CD4-positive, alpha-beta memory T cell (primary cell): ENCODE measurements at places on chromosomes 3 and 15.

DNA sequence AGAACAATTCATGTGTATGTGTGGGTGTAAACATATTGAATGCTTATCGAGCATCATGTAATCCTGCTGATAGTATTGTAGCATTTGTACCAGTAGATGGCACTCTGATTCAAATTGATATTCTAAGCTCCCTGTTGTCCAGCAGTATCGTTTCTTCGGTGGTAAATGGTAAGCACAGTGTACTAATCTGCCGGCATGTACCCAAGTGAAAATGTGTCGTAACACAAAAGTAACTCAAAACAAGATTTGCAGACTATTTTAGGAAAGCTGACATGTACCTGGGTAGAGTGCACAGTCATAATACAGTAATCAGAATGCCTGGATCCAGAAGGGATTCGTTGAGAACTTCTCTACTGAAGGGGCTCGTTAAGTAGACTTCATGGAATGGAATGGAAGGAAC is 31.7 kb upstream of the MNS1 start:
- DNase-seq = peak; percentile 24

DNA sequence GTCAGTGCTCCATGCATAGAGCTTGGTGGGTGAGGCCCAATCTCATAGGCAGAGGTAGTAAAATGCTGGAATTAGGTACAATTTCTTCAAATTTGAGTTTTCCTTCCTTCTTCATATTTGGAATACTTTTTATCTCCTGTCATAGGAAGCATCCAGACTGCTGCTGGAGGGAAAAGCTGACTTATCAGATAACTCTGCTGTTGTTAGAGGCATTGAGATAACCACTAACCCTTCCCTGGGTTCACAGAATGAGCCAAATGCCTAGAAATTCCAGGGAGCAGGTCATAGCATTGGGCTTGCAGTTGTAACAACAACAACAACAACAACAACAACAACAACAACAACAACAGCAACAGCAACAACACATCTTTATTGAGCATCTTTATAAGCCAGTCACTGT is 332.7 kb downstream of the PDCD6IP start:
- no peak for DNase-seq

GRCh38 chr3:186400026-186400425 is 38.0 kb upstream of the DGKG start:
- DNase-seq = no peak

GRCh38 chr3:47347217-47347801 is 33.5 kb upstream of the PTPN23 start:
- DNase-seq = no peak

GRCh38 chr3:56192001-56192400 is 276.3 kb downstream of the ERC2 start:
- DNase-seq = no peak

GRCh38 chr3:181715571-181716340 is 4.0 kb downstream of the SOX2 start:
- no peak for DNase-seq

- DNase-seq = no peak
These were observed 669.7 kb downstream of the ROBO1 start for GRCh38 chr3:79097964-79098660.

GRCh38 chr3:46228260-46229242 is 13.7 kb upstream of the CCR3 start:
- DNase-seq = no peak

DNA sequence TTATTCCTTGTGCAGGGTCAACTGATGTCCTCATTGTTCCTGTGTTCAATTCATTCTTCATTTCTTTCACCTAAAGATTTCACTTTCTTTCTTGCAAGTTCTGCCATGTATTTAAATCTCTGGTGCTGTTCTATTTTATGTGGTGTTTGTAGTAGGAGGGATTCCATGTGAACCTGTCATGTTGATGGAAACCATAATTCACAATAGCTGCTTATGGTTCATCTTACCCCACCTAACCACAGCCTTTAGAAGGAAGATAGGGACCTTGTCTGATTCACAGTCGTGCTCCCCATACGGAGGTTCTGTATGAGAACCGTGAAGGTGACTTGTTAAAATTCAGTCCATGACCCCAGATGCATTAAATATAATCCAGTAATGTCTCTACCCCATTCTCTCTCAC is 21.9 kb downstream of the SLCO2A1 start:
- DNase-seq = no peak

DNA sequence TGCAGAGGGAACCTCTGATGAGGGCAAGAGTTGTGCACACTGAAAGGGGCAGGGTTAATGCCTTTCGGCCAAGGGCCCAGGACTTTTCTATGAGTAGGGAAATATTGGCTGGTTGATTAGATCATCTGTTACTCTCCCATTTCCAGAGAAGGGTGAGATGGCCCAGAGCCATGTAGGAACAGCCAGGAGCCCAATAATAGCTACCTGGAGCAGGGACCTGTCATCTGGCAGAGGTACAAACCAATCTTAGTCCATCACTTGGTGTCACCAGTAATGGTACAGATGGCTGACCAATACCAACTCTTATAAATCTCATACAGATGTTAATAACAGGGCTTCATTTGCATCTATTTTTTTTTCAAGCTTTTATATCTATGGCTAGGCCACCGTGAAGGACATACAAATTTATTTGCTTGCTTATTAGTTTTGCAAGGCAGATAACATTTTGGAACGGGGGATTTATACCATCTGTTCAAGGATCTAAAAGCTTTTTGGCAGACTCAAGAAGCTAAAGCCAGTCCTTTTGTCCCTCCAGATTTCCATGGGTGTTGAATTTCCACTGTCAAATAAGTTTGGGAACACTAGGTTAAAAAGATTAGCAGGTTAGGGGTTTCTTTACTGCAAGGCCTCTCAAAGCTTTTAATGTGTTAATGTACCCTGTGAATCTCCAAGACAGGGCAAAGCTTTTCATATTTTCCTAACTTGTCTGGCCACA is 79.3 kb downstream of the TNIK start:
- no peak for DNase-seq

DNA sequence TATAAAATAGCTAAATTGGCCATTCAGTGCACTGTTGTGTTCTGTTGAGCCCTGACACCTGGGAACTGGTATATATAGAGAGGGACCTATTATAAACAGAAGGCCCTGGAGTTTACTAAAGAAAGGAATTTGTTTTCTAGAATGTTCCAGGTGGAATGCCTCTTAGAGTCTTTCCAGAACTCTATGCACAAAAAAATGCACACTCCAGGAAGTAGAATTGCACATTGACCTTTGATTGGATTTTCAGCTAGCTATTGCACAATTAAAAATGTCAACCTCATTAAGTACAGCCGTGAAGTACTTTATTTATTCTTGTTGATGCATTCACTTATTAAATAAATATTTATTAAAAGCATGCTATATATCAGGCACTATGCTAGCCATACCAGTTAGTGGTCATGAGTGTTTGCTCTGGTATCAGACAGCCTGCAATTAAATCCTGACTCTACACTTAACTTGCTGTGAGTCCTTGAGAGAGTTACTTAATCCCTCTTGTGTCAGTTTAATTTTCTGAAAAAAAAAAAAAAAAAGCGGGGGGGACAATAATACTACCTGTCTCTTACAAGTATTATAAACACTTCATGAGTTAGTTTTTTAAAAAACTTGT is 40.8 kb downstream of the NDUFB4 start:
- no peak for DNase-seq

DNA sequence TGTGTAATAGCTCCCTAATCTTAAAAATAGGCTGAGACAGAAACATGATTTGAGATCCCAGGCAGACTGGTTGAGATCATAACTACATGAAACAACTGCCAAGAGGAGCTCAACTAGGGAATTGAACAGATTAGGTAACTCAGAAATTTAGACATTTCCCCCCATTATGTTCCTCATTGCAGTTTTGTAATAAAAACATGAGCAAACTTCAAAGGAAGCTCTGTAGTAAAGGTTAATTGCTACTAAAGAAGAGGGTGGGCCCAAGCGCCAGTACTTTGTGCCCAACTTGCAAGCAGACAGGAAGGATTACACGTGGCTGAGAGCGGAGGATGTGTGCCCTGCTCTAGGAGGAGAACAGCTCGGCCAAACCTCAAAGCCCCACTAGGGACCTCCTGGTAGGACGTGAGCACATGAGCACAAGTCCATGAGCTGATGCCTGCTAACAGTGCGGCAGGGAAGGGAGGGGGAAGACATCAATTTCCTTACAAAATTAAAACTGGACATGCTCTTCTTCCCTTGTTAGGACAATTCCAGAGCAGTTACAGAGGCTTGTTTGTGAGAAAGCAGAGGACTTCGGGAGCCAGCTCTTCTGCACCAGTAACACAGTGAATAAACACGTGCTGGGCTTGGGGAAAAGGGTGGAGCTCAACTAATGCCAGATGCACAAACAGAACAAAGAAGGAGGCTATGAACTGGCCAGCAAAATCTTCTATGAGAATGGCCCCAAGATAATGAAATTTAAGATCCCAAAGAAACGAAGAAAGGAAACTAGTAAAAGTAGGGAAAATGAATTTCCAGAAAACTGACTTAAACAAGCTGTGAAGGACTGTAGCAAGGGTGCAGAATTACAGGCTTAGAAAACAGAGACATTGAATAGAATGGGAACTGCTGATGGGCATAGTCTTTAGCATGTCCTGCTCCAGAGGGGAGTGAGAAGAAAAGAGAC is 275.5 kb downstream of the MECOM start:
- no peak for DNase-seq

GRCh38 chr3:61371123-61371522 is 119.9 kb upstream of the FHIT start:
- peak; percentile 3 for DNase-seq

- no peak for DNase-seq
These were observed 5.5 kb downstream of the BMF start for GRCh38 chr15:40102897-40103858.

DNA sequence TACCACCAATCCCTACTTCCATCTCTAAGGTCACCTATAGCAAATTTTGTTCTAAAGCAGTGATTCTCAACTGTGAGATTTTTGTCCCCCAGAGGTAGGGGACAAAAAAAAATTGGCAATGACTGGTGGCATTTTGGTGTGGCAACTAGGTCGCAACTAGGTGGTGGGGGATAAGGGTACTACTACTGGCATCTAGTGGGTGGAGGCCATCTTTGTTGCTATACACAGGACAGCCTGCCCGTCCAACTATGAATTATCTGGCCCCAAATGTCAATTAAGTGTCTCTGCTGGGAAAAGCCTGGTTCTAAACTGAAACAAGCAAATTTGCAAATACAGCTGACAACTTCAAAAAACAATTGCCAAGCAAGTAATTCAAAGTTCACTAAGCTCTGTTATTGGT is 1.4 kb downstream of the MTMR10 start:
- DNase-seq = no peak

DNA sequence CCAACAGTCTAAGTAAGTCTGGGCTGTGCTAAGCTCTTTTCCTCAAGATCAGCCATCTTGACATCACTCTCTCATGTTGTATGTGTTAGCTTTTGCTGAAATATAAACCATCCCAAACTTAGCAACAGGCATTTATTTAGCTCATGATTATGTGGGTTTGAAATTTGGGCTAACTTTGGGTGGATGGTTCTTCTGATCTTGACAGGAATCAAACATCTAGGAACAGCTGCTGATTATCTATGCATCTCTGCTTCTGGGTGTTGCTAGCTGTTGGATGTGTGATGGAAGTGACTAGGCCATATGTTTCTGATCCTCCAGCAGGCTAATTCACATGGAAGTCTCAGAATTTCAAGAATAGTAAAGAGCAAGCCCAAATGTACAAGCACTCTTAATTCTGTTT is 615.2 kb upstream of the TGFBR2 start:
- DNase-seq = no peak

GRCh38 chr3:42667096-42667522 is 13.6 kb downstream of the ZBTB47 start:
- no peak for DNase-seq

DNA sequence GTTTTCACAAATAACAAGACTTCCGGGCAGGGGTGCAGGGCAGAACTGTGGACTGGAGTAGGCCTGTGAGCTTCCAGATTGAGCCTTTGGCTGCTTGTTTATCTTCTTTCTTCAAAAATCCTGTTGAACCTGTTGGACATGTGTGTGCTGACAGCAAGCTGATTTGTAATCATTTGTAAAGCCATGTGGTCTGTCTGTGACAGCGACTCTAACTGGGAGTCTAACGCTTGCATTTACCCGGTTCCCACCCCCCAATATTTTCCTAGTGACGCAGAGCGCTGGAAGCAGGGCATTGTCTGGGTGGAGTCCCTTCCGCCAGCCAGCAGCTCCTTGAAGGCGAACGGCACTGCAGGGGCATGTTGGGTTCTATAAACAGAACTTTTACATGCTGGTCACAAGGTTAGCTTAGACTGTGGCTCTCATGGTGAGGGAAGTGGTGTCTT is 85.7 kb upstream of the MYZAP start:
- no peak for DNase-seq

DNA sequence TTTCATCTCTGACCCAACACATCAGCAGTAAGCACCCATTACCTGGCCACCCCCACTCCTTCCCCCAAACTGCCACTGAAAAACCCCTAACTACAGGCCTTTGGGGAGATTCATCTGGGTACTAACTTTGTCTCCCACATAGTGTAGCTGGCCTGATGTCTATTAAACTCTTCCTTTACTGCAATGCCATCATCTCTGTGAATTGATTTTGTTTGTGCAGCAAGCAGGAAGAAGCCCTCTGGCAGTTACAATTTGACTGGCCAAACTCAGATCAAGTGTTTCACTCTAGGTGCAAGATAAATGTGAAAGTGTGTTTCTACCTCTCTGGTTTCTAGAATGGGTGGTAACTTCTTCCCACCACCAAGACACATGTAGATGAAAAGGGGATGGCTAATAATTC is 26.7 kb upstream of the OR5K4 start:
- no peak for DNase-seq

DNA sequence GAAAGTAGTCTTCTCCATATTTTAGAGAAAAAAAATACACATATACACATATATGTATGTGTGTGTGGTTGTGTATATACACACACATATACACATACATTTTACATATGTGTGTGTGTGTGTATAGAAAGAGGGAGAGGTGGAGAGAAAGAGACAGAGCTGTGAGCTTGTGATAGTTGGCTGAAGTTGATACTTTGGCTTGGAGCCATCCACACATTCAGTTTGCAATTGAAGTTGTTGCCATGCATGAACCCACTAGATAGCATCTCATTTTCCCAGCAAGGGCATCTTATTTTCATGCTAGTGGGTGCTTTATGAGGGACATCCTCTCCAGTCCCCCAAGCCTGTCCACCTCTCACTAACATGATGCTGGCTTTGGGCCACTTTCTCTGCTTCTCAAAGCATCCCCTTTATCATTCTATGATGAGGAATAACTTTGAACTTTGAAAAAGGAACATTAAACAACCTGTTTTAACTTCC is 228.6 kb downstream of the ZNF621 start:
- no peak for DNase-seq
